ENCODE measurements at places on chromosomes 7 and 10.

DNA sequence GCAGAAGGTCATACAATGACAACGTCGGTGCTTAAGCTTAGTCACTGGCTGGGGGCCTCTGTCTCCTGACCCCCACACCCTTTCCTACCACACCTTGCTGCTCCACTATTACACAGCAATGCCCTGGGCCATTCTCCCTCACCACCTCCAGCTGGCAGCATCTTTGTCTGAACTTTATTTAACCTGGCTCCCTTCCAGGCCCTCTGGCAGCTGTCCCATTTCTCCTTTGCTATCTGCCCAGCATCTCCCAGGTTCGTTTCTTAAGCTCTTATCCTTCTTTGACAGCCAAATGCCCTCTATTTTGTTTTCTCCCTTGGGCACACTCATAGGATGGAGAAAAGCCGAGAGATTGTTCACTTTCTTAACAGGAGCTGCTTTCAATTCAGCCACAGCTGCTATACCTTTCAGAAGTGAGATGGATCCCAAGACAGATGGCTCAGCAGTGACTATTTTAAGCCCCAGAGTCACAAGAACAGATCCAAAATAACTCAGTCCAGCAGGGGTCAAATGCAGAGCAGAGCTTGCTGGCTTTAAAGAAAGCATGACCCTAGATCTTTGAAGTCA is 1277.1 kb upstream of the AUTS2 start:
- no peak for DNase-seq

GRCh38 chr10:33804584-33804983 is 470.1 kb upstream of the NRP1 start:
- DNase-seq: no peak

- DNase-seq: no peak
Observed at GRCh38 chr7:24854866-24855265, 97.6 kb upstream of the GSDME start.

DNA sequence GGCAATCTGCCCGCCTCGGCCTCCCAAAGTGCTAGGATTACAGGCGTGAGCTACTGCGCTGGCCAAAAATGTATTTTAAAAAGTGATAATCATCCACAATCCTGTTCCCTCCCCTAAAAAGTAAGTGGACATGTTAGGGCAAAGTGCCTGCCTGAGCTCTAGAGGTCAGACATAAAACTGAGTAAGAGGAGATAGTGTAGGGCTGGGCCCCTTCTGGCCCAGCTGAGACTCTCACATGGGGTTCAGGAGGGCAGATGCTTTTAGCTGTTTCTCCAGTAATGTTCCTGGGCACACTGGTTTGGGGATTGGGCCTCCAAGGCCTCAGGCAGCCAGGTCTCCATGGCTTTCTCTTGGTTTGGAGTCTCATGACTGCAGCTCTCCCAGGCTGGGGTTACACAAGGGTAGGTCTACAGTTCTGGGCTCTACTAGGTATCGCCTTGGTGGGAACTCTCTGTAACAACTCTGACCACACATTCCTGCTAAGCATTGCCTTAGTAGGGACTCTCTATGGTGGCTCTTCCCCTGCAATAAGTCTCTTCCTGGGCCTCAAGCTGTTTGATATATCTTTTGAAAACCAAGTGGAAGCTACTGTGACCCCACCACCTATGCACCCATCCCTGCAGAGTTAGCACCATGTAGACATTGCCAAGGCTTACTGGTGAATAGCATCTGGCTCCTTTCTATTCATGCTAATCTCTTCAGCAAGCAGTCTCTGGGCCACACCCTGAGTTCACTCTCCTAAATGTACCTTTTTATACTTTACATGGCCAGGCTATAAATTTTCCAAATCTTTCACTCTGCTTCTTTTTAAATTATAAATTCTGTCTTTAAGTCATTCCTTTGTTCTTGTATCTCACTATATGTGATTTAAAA is 6.9 kb upstream of the NUDCD3 start:
- DNase-seq: no peak

GRCh38 chr7:28855538-28856217 is 102.5 kb downstream of the TRIL start:
- no peak for DNase-seq

GRCh38 chr10:93412801-93413200 is 69.3 kb downstream of the MYOF start:
- DNase-seq: no peak

DNA sequence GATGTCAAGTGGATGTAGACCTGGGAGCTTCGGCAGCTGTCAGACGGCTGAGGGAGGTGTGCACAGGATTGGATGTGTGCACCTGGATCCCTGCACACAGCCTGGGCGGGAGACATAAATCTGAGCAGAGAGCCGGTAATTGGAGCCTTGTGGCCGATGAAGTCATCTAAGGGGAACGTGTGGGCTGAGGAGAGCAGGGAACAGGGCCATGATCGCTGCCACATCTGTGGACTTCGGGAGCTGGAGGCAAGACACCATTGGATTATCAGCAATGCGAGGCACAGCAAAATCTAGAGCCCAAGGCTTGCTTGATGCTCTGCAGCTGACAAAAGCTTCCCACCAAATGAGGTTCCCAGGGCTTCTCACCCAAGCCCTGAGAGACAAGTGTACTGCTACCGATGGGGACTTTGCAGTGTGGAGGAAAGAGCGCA is 147.7 kb downstream of the PTPN20 start:
- no peak for DNase-seq

DNA sequence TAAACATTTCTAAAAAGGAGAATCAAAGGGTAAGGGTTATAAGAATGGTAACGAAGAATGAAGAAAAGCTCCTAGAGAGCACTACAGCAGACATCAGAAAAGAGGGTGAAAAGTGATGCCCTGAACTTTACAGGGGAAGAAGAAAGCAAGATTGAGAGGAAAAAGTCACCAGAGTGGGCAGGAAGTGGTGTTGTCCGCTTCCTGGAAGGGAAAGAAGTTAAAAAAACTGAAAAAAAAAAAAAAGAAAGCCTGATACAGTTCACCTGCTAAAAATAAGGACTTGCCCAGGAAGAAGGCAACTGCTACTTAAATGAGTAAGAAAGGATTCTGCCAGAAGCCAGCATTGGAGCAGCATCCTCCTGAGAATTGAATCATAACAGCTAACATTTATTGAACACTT is 330.1 kb upstream of the PHF14 start:
- DNase-seq: no peak

- DNase-seq: no peak
Observed at GRCh38 chr10:338171-339037, 203.1 kb downstream of the ZMYND11 start.

- no peak for DNase-seq
Observed at GRCh38 chr10:5970527-5970926, 6.8 kb downstream of the IL15RA start.
